ENCODE measurements at places on chromosomes 3 and 15. TPM values are rescaled to one million over a fixed set of nuclear protein-coding genes. Genes with fewer than 3 reads are reported as not detected.

HHATL gene
- total RNA-seq = 64.1 TPM

CCR9 gene
- total RNA-seq = not detected

GRCh38 chr3:66552846-66553245, 52.0 kb upstream of the LRIG1 start:
- no peak for DNase-seq

DNA sequence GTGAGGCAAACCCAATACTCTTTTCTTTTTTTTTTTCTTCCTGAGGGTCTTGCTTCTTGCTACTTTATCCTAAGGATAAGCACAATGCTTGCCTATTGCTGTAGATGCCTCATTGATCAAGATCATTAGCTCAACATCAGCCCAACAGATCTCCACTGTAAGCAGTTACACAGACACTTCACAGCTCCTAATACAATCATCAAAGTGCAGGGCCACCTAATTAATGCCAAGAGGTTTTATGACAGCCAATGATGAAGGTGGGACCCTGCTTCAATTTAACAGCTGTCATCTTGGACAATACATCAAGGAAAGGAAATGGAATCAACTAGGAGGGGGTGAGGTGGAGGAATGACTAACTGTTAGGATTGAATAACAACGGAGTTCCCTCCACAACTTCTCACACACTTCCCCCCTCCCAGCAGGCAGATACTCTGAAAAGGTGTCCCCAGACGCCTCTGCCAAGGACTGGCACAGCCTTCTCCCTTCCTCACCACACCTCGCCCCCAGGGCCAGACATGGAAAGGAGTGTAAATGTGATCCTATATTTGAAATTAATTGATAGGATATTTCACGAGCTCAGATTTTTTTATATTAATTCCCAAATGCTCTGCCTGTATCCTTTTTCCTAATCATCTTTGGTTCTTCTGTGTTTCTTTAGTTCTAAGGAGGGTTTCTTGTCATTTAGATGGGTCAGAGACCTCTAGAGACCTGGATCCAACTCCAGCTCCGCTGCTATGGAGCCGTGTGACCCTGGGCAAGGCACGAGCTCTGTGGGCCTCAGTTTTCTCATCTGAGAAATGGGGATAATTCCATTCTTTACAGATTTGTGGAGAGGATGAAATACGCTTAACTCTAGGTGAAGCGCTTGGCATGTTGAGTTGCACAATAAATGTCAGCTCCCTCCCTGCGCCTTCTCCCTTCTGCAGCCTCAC, 1.2 kb downstream of the DCLK3 start:
- DNase-seq = no peak

- no peak for DNase-seq
These were observed 275.8 kb upstream of the KCNH8 start for GRCh38 chr3:18872466-18872865.

- DNase-seq = peak; percentile 29
These were observed 44.0 kb downstream of the CCDC54 start for GRCh38 chr3:107421170-107421792.

DNA sequence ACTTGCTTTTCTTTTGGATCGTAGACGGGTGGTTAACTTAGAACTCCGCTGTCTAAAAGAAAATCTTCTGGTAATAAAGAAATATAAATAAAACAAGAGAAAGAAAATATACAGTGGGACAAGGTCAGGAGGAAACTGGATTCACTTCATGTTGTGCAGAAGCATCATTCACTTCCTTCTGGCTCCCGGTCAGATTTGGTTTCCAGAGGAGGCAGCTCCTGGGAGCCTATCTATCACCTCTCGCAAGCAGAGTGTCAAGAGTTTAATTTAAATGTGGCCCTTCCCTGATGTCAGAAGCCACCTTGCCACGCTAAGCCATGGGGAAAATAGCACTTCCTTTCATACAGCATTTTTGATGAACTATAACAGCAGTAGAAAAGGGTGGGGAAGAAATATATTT, 139.1 kb downstream of the NSMCE3 start:
- DNase-seq = no peak

Measured in thyroid gland (tissue), 4 donors.